ENCODE measurements at places on chromosomes 4 and X. TPM values are rescaled to one million over a fixed set of nuclear protein-coding genes. Genes with fewer than 3 reads are reported as not detected.

Gene MTMR8
- total RNA-seq: 0.17 TPM

GRCh38 chr4:105210916-105211315, 64.2 kb downstream of the TET2 start:
- no peak for DNase-seq

DNA sequence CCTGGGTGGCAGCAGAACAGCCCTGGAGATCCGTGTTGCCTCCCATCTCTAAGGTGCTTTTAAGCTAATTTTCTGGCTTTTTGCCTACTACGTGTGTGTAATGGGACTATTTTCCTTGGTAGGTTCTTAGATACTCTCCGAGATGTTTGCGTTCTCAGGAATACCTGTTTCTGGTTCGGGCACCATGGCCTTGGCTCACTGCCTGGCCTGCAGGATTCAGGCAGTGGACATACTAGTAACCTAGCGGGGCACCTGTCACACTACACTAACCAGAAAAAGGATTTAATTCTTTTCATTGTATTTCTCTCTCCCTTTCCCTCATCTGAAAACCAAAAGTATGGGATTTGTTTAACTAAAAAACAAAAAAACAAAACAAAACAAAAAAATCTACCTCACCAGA, 29.2 kb downstream of the FHIP1A start:
- no peak for DNase-seq

- DNase-seq: no peak
These were observed 1606.4 kb upstream of the TENM3 start for GRCh38 chr4:180636696-180637404.

DNA sequence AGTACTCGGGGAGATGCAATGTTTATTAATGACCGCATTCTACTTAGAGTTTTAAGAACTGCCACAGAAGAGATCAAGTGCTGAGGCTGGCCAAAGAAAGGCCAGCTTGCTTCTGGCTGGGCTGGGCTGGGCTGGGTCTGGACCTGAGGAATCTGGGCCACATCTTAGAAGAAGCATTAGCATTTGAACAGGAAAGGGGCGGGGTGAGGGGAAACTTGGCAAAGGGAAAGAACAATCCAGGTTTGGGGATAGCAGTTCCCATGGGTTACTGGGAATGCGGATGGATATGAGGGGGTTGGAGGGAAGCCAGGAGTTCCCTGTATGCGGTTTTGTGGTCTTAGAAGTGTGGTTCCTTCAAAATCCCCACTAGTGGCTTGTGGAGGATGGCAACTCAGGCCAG, 83.3 kb downstream of the CLDN34 start:
- DNase-seq: no peak

Data from left ventricle myocardium superior (tissue), 1 donor.